Fibroblast of lung (primary cell): ENCODE measurements at places on chromosomes 6 and 20.

DNA sequence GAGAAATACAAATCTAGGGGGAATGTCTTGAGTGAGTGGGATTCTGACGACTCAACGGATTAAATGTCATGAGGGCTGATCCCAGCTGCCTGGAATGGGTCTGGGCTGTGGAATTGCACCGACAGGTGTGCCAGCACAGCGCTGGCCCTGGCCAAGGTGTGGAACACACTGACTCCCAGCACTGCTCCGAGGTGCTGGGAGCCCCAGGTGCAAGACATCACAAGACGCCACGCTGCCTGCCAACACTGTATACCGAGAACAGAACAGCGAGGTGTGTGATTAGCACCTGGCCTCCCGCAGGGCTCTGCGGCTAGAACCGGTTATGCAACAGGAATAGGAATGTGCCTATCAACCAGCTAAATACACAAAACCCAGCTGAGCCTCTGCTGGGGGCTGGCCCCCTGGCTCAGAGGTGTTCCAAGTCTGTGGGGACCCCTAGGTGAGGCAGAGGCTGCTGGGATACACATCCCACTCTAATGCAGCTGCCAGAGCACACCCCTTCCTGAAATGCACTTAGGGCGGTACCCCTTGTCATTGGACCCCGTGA is 24.8 kb upstream of the APMAP start:
- DNase-seq = no peak

DNA sequence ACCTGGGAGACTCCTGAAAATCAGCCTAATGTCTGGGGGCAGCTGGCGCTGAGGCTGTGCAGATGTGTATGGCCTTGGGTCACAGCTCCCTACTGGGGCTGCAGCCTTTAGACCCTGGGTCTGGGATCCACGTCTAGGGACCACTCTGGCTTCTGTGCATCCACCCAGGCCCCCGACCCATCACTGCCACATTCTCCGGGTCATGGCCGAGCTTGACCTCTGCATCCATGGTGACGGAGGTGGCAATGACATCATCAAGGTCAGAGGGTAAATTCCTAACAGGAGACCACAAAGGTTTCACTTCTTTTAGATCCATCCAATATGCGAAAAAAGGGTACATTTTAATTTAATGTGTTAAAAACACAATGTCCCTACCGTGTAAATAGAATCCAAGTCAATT is 14.5 kb upstream of the PCMTD2 start:
- DNase-seq = no peak

- no peak for DNase-seq
Observed at GRCh38 chr6:1088492-1089001, 223.4 kb upstream of the FOXQ1 start.

DNA sequence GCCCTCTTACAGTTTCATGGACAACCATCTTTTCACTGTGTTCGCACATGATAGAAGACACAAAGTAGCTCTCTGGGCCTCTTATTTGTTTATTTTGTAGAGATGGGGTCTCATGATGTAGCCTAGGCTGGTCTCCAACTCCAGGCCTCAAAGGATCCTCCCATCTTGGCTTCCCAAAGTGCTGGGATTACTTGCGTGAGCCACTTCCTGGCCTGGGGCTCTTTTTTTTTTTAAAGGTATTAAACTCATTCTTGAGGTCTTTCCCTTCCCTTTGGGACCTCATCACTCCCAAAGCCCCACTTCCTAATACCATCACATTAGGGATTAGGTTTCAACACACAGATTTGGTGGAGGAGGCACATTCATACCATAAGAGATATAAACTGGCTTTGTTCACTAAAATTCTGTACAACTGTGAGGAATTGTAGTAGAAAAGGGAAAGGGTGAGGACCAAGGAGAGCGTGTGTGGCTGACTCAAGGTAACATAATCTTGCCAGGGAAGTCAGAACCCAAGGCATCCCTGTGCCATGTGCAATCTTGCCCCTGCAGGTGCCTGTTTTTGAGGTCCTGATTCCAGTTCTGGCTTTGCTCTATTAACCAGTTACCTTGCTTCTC is 45.5 kb downstream of the EIF2S2 start:
- peak; percentile 62 for DNase-seq

DNA sequence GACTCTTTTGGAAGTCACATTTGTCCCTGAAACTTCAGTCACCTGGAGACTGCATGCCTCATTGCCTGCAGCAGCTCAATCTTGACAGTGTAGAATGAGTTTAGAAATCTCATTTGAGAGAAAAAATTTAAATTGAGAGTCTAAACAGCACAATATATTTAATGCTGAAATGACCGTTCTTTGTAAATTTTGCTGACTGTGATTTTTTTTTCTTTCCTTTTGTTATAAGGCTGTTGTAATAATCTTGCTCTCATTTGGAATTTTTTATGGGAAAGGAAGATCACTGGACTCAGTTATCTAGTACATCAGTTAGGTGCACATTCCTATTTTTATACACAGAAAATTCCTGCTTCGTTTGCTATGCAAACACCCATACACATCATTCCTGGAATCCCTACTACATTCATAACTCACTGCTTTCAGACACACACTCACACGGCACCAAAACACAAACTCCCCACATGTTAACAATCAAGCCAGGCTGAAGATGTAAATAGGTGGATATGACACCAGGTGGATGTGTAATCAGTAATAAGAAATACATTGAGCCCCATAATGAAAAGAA is 43.8 kb downstream of the PTCHD4 start:
- peak; percentile 29 for DNase-seq

- DNase-seq = peak; percentile 23
Observed at GRCh38 chr20:49310705-49311104, 32.8 kb upstream of the ZNFX1 start.

DNA sequence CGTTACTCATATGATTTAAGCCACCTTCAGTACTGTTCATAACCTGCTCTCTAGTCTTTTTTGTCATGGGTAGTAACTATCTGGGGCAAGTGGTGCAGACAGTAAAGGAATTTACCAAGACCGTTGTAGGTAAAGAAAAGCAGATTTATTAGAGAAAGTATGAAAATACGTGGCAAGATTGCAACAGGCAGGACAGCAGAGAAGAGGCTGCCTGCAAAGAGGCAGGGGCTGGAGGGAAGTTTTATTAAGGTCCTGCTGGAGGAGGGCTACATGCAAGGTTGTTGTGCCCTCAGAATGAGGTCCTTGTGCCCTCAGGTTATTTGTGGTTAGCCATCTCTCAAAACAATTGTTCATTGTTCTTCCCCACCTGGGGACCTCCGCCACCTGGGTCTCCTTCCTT is 444.3 kb downstream of the BCKDHB start:
- DNase-seq = no peak

DNA sequence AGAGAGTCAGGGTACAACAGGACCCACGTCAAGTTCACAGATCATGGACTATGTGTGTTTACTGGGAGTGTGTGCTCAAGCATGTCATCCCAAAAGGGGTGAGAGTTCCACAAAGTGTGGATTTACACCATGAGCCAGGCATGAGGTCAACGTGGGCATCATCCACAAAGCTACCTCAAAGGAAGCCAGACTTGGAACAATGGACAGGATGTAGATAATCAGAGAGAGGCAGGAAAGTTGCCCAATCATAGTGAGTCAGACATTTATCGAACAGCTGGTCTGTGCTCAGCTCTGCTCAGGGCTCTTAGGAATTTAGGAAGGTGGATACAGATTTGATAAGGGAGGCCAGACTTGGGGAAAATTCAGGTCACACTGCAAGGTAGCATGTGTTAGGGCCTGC is 317.2 kb upstream of the CDYL start:
- DNase-seq = peak; percentile 91

DNA sequence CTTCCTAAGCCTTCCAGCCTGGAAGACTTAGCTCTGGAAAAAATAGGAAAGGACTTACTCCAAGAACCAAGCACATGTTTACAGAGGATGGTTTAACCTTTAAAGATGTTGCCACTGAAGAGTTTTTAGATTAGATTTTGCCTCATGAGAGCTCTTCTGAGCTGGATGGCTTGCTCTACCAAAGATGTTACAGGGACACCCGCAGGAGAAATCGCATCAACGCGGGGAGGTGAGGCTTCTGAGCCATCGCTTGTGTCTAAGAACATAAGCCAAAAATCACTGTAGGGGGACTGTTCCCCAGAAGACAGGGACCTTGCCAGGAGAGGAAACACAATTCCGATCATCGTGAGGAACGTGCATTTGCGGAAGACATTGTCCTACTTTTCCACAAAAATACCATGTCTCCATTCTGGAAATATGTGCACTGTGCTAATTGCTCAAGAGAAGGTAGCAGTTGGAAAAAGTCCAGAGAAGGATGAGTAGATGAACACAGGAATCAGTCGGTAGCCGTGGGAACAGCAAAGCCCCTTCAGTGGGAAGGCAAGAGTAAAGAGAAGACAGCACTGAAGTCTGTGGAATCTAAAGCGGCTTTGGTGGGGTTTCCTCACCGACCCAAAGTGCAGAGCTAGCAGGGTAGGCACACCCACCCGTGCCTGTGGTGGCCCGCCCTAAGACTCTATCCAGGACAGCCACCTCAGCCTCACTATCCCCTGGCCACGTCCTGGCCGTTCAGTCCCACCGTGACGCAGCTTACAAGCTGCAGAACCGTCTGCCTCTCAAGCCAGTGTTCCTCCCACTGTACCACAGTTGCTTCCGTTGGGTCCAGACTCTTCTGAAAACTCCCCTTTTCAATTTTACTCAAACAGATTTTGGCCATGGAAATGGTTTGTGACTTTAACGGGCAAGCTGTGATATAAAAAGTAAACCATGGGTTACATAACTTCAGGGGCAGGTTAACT is 334.8 kb downstream of the NRN1 start:
- no peak for DNase-seq

GRCh38 chr6:89985751-89986493 is 91.7 kb downstream of the GJA10 start:
- peak; percentile 97 for DNase-seq

DNA sequence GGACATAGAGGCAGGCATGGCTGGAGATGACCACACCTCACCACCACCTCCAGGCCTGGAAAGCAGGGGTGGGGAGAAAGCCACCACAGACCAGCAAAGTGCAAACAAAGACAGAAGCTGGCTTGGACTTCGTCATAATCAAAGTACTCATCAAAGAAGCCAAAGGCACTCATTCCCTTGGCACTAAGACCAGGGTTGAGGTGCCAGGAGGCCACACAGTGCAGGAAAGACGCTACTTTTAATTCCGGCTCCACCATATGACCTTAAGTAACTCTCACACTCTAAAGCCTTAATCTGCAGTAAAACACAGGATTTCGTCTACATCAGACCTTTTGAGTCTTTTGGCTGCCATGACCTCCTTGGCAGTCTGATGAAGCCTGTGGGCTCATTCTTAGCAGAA is 123.1 kb downstream of the HIVEP2 start:
- no peak for DNase-seq

GRCh38 chr6:166026586-166027126 is 141.0 kb downstream of the TBXT start:
- no peak for DNase-seq

- DNase-seq = no peak
Observed at GRCh38 chr6:131822119-131822518, 14.3 kb downstream of the ENPP1 start.

DNA sequence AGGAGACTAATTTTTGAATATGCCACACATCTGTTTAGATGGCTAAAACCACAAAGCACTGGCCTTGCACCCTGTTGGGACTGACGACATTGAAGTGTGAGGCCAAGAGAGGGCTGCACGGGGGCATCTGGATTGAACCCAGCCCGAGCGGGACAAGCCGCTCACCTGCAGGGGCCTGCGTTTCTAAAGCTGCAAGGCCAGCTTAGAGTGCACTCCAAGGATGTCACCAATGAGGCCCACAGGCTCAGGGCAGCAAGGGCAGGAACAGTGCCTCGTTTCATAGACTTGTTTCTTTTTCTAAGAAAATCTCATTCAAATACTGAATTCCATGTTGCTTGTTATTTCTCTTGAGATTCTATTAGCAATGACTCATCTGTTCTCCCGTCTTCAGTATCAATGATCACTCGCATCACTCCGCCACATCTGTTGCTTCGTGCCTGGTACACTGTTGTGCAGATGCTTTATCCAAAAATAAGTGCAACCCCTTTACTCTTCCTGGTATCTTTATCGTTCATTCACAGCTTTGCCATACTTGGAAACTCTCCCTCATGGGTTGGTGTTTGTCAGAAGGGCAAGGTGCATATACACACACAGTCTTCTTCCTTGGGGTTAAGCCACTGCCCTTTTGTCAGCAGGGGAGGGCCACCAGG is 120.1 kb downstream of the IRF4 start:
- DNase-seq = peak; percentile 3

GRCh38 chr6:6918216-6918983 is 189.4 kb upstream of the RREB1 start:
- DNase-seq = peak; percentile 70

- peak; percentile 6 for DNase-seq
Observed at GRCh38 chr20:745683-746301, 22.5 kb downstream of the SLC52A3 start.

DNA sequence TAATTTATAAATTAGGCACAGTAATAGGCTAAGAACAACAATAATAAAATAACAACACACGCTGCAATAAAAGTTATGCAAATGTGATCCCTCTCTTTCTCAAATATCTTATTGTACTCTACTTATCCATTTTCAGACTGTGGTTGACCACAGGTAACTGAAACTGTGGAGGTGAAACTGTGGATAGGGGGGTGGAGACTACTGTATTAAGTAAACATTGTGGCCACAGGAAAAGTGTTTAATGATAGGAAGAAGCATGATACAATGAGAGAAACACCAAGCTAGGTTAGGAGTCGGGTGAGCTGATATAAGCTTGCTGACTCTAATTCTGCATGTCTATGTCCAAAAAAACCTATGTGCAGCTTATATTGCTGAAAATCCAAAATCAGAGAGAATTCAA is 23.0 kb downstream of the NHLRC1 start:
- peak; percentile 38 for DNase-seq

DNA sequence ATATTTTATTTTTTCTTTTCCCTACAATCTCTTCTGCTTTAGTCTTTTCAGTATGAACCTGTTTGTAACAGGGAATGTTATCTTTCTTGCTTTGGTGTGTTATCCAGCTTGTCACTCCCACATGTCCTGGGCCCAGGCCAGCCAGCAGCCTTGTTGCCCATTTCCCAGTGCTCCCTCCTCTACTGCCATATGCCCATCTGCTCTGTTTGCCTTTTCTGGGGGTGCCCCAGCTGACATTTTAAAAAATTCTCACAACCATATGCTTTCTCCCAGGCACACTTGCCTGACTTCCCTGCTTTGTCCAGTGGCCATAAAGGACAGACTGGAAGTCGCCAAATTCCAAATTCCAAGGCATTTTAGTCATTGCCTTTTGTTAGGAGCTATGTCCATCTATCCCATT is 23.6 kb upstream of the LMBRD1 start:
- DNase-seq = no peak
